ENCODE measurements at places on chromosomes 3 and 15.

- DNase-seq: no peak
These were observed 9.9 kb upstream of the VILL start for GRCh38 chr3:37980462-37981347.

DNA sequence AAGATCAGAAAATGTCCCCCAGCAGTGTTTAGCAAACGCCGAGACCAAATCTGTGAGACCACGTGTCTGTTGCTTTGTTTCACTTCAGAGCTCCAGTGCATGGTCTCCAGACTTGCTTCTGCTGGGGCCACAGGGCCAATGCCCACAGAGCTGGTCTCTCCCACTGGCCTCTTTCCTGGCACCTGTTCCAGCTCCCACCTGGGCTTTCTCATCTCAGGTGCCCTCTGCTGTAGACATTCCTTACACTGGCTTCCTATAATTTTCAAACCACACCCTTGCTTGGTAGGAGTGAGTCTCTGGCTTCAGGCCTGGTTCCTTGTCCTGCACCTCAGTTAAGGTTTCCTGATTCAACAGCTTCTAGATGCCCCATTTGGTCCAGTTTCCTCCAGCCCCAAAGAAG is 243.1 kb downstream of the ADAMTS17 start:
- no peak for DNase-seq

- no peak for DNase-seq
These were observed 25.7 kb downstream of the LIPC start for GRCh38 chr15:58457466-58457965.

DNA sequence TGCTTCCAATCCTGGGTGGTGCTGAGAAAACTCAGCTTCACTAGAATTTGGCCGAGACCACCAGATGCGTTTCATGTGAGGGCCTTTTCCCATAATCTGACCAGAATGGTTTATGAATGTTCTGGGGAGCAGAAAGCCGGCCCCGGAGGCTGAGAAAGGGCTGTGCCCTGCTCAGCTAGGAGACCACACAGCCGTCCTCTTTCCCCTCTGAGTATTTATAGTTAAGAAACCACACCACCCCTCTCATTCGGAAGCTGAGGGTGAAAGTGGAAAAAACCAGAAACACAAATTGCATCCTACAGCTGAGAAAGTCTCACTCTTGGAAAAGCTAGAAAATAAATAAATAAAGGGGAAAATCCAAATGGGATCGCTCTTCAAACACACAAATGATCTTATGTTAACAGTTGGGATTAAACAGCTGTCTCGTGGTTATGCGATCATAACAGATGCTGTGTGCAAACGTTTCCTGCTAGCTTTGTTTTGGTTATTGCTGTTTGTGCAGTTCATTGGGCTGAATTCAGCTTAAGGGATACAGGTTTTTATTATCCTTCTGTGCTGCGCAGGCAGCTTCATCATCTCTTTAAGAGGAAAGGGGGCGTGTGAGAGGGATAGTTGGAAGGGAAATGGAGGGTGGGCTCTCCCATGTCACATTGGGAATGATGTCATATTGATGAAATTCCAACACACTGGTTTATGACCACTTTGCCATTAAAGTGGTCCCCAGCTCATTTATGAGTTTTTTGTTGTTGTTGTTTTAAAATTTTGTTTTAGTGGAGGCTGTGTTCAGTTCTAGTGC is 1026.2 kb upstream of the NR2F2 start:
- no peak for DNase-seq

- no peak for DNase-seq
These were observed 340.2 kb upstream of the IGF1R start for GRCh38 chr15:98308117-98308516.

DNA sequence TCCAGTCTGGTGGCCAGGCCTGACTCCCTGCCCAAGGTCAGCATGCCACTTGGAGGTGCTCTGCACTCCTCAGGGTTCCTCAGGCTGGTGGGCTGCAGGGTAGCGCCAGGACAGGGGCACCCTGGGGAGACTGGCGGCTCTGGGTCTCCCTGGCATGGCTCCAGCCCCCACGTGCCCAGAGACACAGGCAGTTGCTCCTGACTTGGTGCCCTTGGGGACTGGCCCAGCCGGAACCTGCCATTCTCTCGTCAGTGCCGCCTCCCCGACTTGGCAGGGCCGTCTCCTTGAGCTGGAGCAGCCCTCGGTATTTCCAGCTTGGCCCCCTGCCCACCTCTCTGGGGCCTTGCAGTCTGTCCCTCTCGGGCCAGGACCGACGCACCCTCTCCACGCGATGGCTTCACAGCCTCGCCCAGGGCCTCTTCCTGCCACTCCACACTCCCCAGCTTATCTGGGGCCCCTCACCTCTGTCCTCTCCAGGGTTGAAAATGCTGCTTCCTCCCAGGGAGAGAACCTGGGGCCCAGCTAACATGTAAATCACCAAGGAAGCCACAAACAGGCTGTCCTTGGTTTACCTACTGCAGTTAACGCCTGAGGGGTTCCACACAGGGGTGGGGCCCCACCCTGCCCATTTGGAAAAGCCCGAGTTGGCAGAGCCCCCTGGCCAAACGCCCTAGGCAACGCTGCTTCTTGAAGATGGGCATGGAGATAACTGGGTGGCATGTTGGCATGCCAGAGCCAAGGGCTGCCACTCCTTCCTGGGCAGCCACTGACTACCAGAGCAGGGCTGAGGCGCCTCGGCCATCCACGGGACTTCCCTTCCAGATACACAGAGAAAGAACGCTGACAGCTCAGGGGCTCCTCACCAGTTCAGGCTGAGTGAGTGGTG is 61.4 kb downstream of the SMAD6 start:
- DNase-seq: no peak

Data from esophagus squamous epithelium (tissue), 5 donors.